ENCODE measurements at places on chromosomes 1 and 21.

GRCh38 chr1:24151175-24151533 is 8.2 kb upstream of the IL22RA1 start:
- no peak for DNase-seq

- no peak for DNase-seq
These were observed 149.0 kb upstream of the RAB4A start for GRCh38 chr1:229121845-229122436.

DNA sequence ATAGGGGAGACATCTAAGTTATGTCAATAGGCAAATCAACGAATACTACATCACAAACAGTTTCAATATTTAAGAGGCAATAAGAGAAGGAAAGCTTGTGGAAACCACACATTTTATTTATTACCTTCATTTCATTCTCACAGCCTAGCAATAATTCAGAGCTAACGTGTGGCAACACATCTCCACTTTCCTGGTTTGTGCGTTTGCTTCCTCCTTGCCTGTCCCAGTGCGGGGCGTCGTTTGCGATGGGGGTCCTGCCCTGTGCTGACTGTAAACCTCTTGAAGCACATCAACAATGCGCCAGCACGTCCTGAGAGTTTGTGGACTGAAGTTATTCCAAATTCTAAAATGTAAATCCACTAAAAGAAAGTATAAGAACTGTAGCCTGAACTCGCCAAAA is 14.4 kb upstream of the VPS26C start:
- DNase-seq = no peak

- no peak for DNase-seq
These were observed 16.5 kb downstream of the CACNA1E start for GRCh38 chr1:181499825-181500224.

DNA sequence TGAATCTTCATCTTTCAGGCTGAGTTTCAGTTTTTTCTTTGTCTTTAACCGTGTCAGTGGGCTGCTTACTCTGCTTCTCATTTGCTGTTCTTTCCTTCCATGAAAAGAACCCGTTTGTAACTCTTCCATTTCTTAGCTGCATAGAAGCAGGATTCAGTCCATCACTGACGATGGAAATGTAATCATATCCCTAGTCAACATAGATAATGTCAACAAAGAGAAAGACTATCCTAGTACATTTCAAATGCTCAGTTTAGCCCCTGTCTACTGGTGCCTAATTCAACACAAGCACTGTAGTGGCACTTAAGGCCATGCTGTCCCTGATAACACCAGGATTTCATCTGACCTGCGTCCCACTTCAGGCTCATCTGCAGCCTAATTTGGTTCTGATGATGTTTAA is 376 bp downstream of the GBP1 start:
- DNase-seq = no peak

DNA sequence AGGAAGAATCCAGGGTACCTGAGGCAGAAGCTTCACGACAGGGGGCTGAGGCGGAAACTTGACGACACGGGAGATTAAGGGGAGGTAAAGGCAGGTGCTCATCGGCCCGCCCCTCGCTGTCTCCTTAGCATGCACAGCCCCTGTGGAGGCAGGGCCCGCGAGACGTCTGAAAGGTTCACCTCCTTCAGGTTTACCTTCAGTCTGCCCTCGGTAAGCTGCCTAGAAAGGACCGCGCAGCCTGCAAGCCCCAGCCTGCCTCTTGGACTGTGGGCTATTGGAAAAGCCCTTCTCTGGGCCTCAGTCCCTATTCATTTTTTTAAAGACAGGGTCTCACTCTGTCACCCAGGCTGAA is 28.5 kb downstream of the KNCN start:
- DNase-seq = no peak

- no peak for DNase-seq
These were observed 67.7 kb downstream of the PLD5 start for GRCh38 chr1:242456726-242457269.

DNA sequence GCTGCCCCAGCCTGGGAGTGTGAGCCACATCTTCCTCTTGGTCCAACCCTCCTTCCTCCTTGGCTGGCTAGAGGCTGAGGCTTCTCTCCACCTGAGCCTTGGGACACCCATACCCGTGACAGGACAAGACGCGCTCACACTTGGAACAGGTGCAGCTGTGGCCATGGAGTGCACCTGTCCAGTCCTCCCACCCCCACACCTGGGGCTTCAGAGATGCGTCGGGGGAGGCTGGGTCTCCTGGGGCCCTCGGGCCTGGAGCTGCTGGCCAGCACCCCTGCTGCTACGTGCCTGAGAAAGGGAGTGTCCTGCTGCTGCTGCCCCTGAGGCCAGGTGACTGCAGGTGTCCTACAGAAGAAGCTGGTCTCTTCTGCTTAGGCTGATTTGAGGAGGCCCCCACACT is 37.0 kb upstream of the TMEM52 start:
- DNase-seq = no peak

DNA sequence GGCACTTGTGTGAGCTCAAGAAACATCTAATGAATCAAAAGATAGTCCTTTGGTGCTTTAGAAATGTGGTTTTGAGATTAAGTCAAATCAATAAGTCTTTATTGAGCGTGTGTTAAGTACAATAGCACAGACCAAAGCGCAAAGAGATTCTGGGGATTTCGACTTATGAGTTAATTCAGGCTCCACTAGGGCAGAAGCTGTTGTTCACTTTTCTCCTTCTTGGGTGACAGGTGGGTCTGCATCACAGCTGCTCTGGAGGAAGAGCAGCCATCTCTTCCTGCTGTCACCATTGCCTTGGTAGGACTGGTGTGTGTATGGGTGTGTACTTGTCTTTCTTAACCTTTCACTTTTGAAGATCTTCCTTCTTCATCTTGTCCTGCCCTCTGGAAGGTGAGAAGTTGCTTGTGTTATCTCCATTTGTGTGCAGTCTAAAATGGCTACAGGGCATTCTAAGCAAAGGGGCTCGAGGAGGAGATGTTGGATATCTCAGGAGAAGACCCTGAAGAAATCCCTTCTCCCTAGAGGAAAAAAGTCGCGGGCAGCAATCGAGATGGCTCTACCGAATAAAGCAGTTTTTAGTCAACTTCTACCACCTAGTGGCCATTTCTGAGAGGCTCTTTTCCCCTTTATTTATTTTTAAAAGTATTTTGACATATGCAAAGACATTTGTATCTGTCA is 22.9 kb upstream of the DISC1 start:
- DNase-seq = peak; percentile 28

DNA sequence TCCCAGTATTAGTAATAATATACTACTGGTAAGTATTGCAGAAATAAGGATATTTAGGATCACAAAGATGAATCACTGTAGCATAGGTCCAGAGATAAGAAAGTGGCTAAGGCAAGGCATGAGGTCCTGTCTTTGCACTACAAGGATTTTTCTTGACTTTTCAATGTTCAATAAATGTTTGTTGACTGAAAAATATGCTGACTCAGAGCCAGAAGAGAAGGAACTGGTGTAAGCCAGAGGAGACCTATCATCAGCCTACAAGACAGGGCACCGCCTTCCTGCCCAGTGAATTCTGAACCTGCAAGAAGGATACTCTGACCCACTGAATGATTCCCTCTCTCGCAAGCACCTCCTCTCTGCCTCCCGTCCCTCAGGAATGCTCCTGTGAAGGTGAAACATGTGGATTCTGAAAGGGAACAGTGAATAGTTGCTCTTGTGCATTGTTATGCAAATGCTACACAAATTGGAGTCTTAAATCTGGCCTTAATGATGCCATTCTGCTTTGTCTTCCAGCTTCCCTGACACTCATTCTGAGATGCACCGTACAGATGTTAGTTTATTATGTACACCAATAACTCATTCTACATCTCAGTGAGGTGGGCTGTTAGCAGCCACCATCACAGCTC is 540.0 kb downstream of the OMA1 start:
- no peak for DNase-seq

DNA sequence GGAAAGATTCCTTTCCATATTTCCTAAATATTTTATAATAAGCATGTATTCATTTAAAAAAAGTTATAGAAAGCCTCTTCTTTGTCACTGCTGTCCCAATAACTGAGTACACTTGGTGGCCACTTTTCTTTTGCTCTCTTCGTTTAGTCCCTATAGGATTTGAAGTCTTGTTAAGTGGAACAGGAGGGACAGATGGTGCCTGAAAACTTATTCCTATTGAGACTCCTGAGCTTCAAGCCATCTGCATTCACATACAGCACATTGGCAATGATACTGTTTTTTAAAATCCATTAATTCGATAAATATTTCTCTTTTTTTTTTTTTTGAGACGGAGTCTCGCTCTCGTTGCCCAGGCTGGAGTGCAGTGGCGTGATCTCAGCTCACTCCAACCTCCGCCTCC is 2.0 kb upstream of the ZBTB40 start:
- DNase-seq = no peak

- no peak for DNase-seq
These were observed 3.9 kb downstream of the ELK4 start for GRCh38 chr1:205627956-205628355.

GRCh38 chr1:117686907-117687306 is 81.1 kb downstream of the TENT5C start:
- no peak for DNase-seq

DNA sequence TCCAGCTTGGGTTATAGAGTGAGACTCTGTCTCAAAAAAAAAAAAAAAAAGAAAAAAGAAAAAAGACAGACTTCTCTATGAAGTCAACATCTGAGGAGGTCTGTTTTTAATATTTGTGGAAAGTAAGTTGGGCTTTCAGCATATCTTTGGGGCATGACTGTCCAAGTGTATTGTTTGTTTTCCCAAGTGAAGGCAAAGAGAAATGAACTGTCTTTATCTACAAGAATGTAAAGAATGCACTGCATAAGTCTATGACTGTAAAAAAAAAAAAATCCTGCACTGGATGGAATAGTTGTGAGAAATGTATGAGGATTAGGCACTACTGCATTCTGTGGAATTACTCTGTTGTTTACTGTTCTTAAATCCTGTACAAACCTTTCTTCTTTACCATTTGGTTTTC is 45.6 kb upstream of the TMEM61 start:
- no peak for DNase-seq

DNA sequence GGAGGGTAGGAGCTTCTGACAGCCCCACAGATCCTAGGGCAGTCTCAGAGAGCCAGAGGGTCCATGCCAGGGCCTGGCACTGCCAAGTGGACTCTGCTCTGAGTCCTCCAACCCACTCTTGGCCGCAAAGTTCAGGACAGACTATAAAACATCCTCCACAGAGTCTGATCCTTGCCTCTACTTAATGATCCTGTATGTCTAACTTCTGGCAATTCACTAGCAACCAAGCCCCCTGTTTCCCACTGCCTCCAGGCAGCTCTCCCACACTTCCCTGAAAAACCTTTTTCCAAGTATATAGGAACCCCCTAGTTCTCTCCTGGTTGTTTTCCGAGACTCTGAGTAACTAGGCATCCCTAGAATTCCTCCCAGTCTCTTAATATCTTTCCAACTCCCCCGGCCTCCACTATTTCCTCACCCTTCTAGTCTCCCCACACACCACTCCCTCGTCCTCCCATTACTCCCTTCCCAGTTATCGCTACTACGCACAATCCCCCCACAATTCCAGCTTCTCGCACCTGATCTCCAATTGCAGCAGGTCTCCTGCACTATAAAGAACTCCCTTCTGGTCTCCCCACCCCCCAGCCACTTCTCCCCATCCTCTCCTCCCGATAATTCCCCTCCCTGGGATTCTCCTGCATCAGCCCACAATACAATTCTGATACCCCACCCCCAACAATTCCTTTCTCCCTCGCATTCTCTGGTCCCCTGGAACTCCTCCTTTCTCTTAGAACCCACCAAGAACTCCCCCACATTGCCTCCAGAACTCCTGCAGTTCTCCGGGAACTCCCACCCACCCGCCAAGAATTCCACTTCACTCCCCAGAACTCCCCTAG is 574 bp downstream of the IGSF9 start:
- DNase-seq = no peak

DNA sequence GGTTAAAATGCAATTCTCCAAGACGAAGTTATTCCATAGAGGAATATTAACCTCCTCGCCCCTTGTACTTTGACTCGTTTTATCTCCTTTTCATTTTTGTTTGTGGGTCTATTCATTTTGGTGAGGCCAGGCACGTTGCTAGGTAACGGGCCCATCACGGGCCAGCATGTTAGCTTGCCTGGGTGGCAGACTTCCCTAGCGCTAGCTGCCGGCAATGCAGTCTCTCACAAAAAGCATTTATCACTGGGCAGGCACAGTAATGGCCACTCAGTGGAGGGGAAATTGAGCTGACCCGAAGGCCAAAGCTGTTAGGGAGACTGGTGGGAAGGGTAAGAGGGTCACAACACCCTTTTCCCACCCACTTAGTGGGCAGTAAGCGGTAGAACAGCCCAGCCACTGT is 234.4 kb upstream of the FOXD3 start:
- no peak for DNase-seq

DNA sequence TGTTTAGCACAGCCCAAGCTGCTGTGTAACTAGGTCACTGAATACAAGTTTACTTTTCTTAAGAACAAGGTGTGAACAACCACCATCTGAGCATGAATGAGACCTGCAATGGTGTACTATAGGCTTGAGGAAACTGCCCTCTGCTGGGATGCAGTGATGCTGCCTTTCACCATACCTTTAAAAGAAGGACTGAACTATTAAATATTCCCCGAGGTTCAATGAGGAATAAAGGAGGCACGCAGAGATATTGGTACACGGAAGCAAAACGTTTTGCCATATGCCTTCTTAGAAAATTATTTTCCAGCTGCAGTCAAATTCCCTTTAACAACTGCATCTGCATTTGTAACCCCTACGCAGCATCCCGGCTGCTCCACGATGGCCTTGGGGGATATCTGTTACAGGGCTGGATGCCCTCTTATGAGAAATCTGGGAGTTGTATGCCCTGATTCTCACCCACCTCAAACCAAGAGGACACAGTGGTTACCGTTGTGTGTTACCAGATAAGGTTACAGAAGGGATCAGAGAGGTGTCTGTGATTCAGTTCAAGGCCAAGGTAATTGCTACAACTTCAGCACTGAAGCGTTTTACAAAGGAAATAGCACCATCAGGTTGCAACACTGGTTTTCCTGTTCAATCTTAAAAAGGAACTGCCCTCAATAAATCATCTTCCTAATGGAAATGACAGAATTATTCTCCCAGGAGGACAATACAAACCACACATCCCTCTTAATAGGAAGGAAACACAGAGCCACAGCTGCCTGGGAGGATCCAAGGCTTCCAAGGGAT is 470.5 kb downstream of the LTN1 start:
- DNase-seq = no peak

DNA sequence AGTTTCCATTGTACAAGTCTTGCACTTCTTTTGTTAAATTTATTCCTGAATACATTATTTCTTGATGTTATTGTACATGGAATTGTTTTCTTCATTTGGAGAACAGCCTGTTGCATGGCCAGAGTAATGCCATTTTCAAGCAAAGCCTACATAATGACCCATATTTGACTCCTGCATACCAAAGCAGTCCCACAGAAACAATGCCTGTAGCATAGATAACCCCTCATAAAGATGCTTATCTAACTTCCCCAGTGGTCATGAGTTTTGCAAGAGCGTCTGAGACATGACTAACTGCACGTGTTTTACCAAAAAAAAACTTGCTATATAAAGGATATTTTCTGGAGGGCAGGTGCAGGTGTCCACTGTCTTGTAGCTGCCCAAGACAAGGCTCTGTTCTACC is 30.3 kb upstream of the RLF start:
- DNase-seq = no peak

Data from T-cell (primary cell).